Dorsolateral prefrontal cortex (tissue), 122 donors: ENCODE measurements at places on chromosomes 1 and 21. TPM values are rescaled to one million over a fixed set of nuclear protein-coding genes. Genes with fewer than 3 reads are reported as not detected.

The ARV1 gene
- 25.7 TPM for total RNA-seq

The OR11L1 gene
- not detected for total RNA-seq

The PROK1 gene
- 0.35 TPM for total RNA-seq

The CDA gene
- 2.5 TPM for total RNA-seq

The NPL gene
- 38.6 TPM for total RNA-seq

The TESK2 gene
- total RNA-seq = 15.6 TPM

The MRPS21 gene
- total RNA-seq = 97.6 TPM

The SYT6 gene
- 3.0 TPM for total RNA-seq

The HES2 gene
- total RNA-seq = not detected

The TARDBP gene
- total RNA-seq = 172 TPM

The TRPM2 gene
- total RNA-seq = 40.4 TPM

The IBA57 gene
- 9.4 TPM for total RNA-seq

The OLFML2B gene
- total RNA-seq = 8.3 TPM

The PGBD5 gene
- total RNA-seq = 105 TPM

The SYF2 gene
- total RNA-seq = 32.2 TPM
